Psoas muscle (tissue), 8 donors: ENCODE measurements at places on chromosomes 12 and 14. TPM values are rescaled to one million over a fixed set of nuclear protein-coding genes. Genes with fewer than 3 reads are reported as not detected.

- DNase-seq: no peak
Observed at GRCh38 chr12:541676-542324, 82.1 kb downstream of the B4GALNT3 start.

- no peak for DNase-seq
Observed at GRCh38 chr12:3571323-3571722, 80.3 kb downstream of the PRMT8 start.

The RIN3 gene
- 5.8 TPM for total RNA-seq

DNA sequence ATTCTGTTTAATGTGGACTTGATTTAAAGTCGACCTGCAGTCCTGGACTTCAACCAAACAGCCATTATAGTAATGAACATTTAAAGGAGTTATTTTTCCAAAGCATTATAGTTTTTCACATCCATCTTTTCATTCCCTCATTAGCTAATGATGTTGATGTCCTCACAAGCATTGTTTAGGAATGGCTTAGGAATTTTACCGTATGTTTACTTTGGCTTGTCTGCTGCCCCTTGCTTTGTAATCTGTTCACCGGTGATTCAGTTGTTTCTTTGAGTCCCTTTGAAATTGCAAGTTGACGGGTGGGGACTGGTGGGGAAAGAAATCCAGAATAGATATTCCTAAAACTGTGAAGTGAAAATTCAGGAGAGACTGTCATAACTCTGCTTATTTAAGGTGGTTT lies 25.4 kb downstream of the PRKCH start:
- no peak for DNase-seq

- no peak for DNase-seq
Observed at GRCh38 chr14:78197051-78197450, 26.9 kb downstream of the NRXN3 start.
